ENCODE measurements at places on chromosomes 3 and 15. TPM values are rescaled to one million over a fixed set of nuclear protein-coding genes. Genes with fewer than 3 reads are reported as not detected.

- DNase-seq = no peak
These were observed 160.6 kb upstream of the RGMA start for GRCh38 chr15:93249623-93250022.

GRCh38 chr3:97430601-97431000, 334.0 kb upstream of the ARL6 start:
- no peak for DNase-seq

- peak; percentile 84 for DNase-seq
These were observed 61.8 kb downstream of the NPTN start for GRCh38 chr15:73571346-73571745.

GRCh38 chr3:119245778-119246177, 5.1 kb upstream of the B4GALT4 start:
- DNase-seq = no peak

DNA sequence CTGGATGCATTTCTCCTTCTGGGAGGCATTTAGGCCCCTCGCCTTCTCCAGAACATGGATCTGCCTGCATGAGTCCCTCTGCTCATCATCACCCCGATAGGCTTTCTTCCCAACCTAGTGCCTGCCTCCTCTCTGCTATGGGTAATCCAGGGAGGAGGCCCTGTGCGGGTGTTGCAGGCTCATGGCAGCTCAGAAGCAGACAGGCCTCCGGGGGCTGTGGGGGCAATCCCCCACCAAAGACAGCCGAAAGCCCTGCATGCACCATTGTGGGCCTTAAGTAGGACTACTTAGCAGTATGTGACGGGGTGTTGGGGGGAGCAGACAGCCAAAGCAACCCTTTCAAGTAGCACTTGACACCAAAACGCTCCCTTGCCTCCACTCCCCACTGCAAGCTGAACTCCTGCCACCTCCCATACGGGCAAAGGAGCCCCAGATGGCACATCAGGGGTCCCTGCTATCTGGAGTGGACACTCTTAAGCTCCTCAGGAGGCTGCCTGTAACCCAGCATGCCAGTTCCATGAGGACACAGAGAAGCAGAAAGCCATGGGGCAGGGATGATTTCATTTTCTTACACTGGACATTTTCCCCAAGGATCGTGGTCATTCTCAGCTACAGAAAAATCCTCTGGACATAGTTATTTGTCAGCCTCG, 98.8 kb upstream of the HACD2 start:
- DNase-seq = no peak

GRCh38 chr3:181488536-181488935, 223.2 kb upstream of the SOX2 start:
- DNase-seq = no peak

DNA sequence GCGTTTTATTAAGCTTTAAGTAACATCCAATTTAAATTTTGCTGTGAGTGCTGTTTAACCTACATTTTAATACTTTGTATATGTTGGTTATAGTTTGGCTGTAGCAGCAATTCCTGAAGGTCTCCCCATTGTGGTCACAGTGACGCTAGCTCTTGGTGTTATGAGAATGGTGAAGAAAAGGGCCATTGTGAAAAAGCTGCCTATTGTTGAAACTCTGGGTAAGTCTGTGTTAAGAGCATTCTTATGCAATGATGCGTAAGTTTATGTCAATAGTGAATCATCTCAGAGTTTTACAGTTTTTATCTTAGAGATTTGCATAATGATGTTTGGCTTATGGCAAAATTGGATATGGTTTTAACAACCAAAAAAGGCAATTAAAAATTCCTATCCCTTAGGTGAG, 62.7 kb downstream of the ASTE1 start:
- peak; percentile 89 for DNase-seq

DNA sequence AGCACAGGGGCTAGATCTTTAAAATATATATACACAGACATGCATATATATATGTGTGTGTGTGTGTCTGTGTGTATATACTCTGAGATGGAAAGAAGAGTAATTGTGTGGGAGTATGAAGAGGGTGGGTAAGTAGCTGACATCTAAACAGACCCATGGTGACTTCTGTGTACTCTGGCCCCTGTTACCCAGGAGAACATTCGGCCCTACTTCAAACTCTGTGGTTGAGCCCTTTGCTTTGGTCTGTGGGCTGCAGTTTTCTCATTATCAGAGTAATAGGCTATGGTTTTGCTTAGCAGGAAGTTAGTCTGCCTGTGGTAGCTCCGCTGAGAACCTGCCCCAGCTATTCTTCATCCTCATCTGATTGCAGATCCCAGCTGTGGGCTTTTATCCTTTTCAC, 141.4 kb downstream of the RBPMS2 start:
- DNase-seq = peak; percentile 87

DNA sequence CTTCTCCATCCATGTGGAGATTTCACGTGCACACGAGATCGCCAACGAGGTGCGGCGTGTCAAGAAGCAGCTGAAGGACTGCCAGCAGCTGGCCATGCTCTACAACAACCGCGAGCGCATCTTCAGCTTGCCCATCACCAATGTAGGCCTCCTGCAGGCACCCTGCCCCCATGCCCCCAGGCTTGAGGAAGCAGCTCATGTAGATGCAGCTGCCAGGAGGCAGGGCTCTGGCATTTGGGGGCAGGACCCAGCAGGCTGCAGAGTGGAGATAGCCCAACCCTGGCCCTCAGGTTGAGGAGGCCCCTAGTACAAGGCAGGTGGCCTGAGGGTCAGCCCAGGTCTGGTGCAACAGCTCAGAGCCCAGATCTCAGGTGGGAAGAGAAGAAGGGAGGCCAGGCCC, 36.4 kb downstream of the DNAH1 start:
- no peak for DNase-seq

DNA sequence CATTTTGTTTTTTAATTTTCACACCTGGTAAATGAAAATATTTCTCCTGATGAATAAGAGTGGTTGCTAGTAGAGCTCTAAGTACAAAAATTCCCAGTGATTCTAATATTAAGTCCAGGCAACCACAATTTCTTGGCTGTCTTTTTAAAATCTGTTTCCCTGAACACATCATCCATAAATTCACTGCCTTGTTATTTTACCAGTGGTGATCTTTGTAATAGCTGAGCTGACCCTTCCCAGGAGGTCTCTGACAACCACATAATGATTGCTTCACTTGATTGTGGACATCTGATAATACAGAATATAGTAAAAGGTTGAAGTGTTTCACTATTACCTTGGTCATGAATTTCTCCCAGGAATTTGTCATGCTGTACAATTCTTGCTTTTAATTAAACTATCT, 13.9 kb upstream of the TOP2B start:
- peak; percentile 67 for DNase-seq

The FBXO40 gene
- not detected for total RNA-seq

The GOLGA6A gene
- total RNA-seq = 0.05 TPM

The MESP1 gene
- total RNA-seq = 0.69 TPM

The ADGRG7 gene
- total RNA-seq = 0.35 TPM

Data from renal cortical epithelial cell (primary cell).